HTR-8/SVneo (cell line): ENCODE measurements at places on chromosomes 12 and 14.

DNA sequence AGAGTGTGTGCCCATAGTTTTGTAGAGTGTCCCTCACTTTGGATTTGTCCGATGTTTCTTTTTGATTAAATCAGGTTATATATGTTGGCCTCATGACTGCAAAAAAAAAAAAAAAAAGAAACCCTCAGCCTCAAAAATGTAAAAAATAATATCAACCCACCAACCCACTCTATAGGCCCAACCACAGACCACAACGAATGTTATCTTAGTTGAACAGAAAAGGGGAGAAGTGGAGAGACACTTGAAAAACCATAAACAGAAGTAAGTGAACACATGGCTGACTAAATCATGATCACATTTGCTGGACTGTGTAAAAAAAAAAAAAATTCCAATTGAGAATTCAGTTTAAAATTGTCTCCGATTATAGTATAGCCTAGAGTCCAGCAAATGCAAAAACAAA is 45.5 kb upstream of the ST8SIA1 start:
- no peak for DNase-seq

- no peak for DNase-seq
Observed at GRCh38 chr14:72986857-72987256, 40.0 kb downstream of the ZFYVE1 start.

DNA sequence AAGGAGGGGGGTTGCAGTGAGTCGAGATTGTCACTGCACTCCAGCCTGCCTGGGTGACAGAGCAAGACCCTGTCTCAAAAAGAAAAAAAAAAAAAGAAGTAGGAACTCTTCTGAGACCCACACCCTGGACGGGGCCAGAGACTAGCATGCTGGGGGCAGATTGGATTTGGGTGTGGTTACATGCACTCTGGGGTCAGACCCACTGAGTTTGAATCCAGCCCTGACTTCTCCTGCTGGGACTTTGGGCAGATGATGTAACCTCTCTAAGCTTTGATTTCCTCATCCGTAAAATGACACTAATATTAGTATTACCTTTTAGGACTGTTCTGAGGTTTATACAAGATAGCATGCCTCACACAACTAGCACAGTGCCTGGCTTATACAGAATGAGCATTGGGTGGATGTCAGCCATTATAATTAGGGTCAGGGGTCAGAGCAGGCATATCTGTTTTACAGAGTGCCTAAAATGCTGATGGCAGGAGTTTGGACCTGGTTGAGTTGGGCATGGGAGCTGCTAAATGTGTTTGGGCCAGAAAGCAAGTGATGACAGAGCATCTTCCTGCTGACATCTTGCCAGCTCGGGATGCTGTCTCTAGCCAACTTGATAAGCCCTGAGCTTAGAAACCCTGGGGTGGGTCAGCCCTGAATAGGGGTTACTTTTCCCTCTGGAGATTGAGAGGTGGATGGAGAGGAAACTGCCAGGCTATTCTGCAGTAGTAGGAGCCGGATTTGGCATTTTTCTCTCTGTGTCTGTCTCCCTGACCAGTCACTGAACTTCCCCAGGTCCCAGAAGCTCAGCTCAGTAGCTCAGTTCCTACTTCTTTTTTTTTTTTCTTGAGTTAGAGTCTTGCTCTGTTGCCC is 15.5 kb downstream of the TPCN1 start:
- no peak for DNase-seq

- DNase-seq: no peak
Observed at GRCh38 chr14:61472801-61473376, 151.5 kb downstream of the PRKCH start.

DNA sequence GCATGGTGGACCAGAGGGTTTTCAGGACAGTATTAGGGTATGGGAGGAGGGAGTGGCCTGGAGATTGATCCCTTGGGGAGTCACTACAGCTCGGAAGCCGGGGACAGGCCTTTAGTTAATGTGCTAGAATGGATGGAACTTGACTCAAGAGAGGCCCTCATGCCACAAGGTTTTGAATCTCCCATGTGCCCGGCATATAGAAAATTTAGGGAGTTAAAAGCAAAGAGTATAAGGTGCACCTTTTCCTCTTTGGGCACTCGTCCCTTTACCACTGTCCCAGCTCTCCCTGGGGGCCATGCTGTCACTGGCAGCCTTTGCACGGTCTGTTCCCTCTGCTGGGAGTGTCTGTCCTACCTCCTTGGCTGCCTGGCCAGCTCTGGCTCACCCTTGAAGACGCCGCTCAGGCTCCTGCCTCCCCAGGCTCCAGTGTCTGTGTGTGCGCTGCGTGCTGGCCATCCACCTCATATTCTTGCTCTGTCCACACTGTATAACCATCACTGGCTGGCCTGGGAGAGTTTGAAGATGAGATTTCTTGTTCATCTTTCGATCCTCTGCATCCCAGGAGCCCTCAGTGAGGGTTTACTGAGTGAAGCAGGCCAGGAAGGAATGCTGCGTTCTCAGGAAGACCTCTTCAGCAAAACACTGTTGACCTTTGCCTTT is 161.3 kb downstream of the ZFP36L1 start:
- DNase-seq: no peak

DNA sequence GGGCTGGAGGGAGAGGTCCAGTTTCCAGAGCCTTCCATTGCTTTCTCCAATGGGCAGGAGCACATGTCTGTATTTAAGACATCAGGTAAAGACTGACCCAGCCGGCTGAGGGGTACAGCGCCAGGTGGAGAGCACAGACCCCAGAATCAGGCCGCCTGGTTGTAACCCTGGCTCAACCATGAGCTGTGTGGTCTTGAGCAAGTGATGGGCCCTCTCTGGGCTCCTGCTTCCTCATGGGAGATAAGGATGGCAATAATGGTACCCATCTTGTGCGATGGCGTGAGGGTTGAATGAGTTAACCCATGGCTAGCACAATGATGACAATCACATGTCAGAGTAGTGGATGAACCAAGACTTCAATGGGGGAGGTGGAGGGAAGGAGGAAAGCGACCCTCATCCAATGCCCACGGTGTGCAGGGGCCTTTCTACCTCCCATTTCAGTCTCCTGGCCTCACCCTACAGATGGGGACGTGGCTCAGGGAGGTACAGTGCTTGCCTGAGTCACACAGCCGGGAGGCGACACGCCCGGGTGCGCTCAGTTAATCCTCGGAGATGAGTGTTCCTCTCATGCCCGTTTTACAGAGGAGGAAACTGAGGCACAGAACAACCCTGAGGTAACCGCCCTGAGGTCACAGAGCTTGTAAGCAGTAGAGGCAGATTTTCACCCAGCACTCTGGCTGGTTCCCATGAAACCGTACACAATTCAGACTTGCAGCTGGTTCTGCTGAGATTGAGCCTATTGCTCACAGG is 163.9 kb downstream of the RBM19 start:
- no peak for DNase-seq
